ENCODE measurements at places on chromosomes 7 and 10.

DNA sequence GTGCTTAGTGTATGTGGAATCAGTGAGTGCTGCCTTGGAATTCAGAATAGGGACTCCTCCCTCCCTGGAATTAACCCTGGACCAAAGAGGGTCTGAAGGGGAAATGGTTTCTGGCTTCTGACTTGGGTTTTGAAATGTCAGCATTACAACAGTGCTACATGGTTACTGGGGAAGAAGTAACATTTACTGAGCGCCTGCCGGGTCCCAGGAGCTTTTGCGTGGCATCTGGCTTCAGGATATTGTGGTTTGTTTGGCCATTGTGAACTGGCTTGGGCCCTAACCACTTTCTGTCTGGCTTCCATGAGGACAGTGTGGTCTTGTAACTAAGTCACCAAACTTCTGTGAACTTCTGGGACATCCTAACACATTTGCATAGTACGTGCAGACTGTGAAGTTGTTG lies 21.3 kb downstream of the TSPAN15 start:
- DNase-seq, result no peak

DNA sequence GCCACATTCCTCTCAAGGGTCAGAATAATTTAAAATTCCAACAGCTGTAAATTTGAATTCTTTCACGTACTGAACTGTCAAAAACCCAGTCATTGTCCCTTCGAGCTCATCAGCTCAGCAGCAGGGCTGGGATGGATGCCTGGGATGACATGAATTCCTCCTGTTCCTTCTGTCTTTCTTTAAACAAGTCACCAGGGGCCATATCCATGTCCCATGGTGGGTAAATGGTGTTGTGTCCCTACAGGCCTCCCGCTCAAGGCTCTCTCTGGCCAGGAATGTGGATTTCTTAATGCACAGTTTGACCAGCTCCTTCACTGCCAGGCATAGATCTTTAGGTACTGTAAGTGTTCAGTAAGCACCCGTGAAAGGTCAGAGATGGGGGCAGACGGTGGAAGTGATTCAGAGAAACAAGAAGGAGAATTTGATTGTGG lies 13.8 kb upstream of the TECPR1 start:
- no peak for DNase-seq

- no peak for DNase-seq
These were observed 5.1 kb upstream of the SLC16A12 start for GRCh38 chr10:89540420-89540949.

DNA sequence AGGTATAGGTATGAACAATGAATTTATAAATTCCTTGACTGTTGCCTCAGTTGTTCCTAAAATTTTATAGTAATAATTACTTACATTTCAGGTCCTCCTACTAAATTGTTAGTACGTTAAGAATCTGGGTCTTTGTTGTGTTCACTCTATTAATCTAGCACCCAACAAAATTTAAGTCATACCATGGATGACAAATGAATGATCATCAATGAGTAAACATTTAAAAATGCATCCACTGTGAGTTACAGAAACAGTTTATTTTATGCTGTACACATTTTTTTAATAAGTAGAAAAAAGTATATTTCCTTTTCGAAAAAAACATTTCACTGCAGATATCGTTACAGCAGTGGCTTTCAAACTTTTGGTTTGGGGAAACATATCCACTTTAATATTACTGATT lies 265.2 kb downstream of the PCLO start:
- no peak for DNase-seq

DNA sequence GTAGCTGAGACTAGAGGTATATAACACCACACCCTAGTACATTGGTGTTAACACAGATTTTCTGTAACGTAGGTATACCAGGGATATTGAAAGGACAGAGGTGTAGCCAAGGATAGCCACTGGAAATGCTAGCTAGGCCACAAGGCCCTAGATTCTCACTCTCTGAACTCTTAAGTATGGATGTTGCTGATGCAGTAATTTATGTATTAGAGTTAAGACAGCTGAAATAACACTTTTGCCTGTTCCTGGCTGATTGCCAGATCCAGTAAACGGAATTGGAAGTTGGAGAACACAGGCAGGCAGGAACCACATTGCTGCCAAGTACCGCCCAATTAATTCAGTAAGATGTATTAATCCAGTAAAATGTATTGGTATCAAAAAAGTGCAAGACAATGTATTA lies 1.8 kb downstream of the CALU start:
- DNase-seq, result no peak

DNA sequence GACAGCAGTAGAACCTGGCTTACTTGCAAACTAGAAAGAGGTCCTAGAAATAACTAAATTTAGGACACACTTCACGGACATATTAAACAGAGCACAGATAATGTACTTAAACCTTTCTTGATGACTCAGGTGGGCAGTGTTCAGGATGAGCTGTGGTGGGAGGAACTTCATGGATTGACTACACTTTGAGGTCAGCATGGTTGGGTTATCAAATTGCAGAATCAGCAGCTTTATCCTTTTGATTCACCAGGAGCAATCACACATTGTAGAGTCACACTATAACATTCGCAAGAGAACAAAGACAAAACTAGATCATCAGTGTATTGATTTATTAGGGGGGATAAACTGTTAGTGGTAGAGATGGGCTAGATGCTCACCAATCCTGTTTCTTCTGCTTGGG lies 38.6 kb upstream of the AGK start:
- DNase-seq, result no peak

GRCh38 chr10:27369880-27370279 lies 129.3 kb upstream of the ACBD5 start:
- DNase-seq, result no peak

DNA sequence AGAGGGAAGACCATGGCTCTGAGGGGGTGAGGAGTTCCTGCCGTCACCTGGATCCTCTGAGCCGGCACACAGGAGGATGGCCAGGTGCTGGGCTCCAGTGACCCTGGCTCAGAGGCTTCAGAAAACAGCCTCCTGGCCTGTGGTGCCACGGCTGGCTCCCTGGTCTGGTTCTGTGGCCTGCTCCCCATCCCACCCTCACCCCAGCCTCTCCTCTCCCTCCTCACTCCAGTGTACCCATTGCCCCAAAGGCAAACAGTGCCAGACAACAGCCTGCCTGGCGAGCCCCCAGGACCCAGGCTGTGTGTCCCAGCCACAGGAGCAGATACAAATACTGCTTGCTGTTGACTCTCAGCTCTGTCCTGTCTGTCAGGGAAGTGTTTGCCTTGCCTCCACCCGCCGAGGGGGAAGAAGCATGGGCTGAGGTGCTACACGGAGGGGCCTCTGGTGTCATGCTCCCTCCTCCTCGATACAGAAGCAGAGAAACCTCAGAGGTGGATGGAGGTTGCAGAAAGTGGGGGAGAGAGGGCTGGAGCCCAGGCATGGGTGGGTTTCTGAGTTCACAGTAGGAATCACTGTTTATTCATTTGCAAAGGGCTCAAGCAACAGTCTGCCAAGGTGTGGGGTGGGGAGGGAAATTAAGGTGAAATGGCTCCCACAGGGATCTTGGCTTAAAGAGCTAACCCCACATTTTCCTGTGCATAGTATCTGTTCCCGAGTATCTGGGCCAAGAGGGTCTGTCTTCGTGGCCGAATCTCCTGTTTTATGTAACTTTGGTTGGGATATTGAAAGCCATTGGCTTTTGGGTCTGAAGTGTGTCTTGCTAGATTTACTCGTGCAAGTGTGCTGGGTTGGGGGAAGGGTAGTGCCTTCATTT lies 5.5 kb downstream of the ADRA2A start:
- DNase-seq, result no peak

- no peak for DNase-seq
These were observed 36.4 kb upstream of the FERD3L start for GRCh38 chr7:19181634-19182033.

DNA sequence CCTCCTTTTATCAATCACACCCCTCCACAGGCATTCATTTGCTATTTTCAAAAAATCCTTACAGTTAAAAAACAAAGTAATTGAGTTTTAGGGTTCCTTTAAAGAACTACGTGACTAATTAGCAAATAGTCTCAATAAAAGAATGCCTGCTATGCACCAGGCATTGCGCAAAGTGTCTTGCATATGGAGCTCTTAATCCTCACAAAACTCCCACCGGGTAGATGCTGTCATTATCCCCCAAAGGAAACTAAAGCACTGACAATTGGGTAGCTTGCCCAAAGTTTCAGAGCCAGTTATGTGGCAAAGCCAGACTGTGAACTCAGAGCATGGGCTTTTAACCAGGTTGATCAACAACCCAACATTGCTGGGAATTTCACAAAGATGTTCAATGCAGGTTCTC lies 305.7 kb downstream of the ELMO1 start:
- DNase-seq, result no peak

DNA sequence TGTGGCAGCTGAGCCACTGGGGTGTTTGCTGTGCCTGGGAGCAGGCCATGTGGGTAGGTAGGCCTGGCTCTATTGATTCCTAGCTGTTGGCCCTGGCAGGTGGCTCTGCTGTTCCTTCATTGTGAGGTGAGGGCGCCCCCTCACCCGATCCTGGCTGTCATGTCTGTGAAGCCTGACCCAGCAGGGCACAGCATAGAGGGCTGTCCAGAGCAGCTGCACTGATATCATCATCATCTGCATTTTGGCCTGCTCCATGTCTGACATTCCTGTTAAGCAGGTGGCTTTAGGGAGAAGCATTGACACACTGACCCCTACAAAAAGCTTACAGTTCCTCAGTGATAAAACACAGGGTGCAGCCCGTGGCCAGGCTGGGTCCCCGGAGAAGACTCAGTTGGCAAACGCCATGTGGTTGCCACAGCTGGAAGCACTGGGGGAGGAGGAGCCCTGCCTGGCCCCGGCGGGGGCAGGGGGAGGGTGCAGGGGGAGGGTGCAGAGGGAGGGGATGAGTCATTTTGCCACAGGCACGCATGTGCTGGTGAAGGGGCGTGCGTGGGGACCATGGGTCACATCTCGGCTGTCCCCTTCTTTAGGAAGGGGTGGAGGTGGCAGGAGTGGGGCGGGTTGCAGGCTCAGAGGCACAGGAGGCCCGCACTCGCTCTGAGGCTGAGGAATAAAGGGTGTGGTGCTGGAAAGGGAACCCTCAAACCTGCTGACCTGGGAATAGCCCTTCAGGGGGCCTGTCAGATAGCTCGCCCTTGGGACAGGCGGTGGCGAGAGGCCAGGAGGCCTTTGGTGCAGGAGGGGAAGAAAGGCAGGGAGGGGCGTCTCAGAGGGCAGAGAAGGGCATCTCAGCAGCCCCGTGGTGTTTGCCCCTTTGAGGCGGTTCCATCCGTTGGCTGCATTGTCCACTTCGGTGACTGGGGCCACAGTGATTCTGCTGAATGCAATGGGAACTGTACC lies 31.6 kb downstream of the IKZF1 start:
- no peak for DNase-seq

DNA sequence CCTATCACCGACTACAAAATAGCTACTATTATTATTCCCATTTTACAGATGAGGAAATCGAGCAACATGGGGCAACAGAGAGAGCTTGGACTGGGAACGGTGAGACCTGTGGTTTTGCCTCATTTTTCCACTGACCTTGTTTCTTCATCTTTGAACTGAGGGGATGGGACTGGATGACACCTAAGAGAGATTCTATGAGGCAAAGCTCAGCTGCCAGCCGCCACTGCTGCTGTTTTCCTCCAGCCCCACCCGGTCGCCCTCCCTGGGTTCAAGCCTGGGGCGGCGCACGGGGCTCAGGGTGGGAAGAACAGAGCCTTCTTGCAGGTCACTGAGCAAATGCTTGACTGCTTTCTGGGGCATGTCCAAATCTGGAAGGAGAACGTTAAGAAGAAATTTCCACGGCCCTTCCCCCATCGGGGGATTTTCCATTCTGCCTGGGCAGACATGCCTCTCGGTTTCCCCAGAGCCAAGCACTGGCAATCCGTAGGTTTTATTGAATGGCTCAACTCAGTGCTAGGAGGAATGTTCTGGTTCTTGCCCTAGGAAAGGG lies 12.3 kb downstream of the DDIT4 start:
- DNase-seq, result no peak

GRCh38 chr7:76338298-76339084 lies 20.3 kb downstream of the YWHAG start:
- DNase-seq, result no peak

DNA sequence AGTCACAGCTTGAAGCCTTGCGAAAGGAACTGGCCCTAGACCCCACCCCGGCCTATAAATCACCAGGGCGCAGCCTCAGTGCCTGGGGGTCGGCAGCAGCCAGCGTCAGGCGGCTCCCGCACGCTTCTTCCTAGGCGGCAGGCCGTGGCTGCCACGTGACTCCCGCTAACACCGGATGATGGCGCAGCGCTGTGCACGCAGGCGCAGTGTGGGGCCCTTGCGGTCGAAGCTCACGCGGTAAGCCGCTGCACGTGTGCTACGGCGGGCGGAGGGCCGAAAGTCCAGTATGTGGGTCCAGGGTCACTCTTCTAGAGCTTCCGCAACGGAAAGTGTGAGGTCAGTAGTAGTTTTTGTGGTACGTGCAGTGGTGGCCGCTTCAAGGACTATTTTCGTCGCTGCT lies at the start of gene STK31:
Gene STK31 (plus strand): TSS at position 220 of the 400 bp plus-strand sequence. CDS start 67 bp downstream, at position 287.
- no peak for DNase-seq

- no peak for DNase-seq
These were observed 13.8 kb downstream of the SUFU start for GRCh38 chr10:102517553-102517952.

- no peak for DNase-seq
These were observed 26.4 kb downstream of the MBL2 start for GRCh38 chr10:52746169-52746568.

GRCh38 chr7:101373812-101374614 lies 11.3 kb downstream of the COL26A1 start:
- DNase-seq, result no peak

DNA sequence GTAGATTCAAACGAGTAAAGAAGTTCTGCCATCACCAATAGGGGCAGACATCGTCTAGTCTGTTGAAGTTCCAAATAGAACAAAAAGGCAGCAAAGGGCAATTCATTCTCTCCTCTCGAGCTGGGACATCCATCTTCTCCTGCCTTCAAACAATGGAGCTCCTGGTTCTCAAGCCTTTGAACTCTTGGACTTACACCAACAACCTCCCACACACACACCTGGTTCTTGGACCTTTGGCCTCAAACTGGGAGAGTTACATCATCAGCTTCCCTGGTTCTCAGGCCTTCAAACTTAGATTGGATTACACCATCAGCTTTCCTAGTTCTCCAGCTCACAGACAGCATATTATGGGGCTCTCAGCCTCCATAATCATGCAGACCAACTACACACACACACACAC lies 9.8 kb upstream of the GIMAP5 start:
- DNase-seq, result no peak

GRCh38 chr10:49161411-49161997 lies 26.7 kb downstream of the TMEM273 start:
- no peak for DNase-seq

- DNase-seq, result no peak
These were observed 264.6 kb downstream of the SNX10 start for GRCh38 chr7:26556061-26556881.
